ENCODE measurements at places on chromosomes 4 and X. TPM values are rescaled to one million over a fixed set of nuclear protein-coding genes. Genes with fewer than 3 reads are reported as not detected.

Gene HPGDS
- not detected for total RNA-seq

Gene RNF128
- total RNA-seq, result 3.6 TPM

Gene NAP1L3
- total RNA-seq, result 3.5 TPM

Gene LDOC1
- total RNA-seq, result 6.8 TPM

Gene DGAT2L6
- total RNA-seq, result not detected

Gene TMPRSS11F
- total RNA-seq, result not detected
